ENCODE measurements at places on chromosomes 16 and 17. TPM values are rescaled to one million over a fixed set of nuclear protein-coding genes. Genes with fewer than 3 reads are reported as not detected.

- DNase-seq, result no peak
Observed at GRCh38 chr17:73419881-73420280, 108.1 kb upstream of the CDC42EP4 start.

The KRT33A gene
- total RNA-seq, result not detected

The MYO18A gene
- total RNA-seq, result 41.7 TPM

DNA sequence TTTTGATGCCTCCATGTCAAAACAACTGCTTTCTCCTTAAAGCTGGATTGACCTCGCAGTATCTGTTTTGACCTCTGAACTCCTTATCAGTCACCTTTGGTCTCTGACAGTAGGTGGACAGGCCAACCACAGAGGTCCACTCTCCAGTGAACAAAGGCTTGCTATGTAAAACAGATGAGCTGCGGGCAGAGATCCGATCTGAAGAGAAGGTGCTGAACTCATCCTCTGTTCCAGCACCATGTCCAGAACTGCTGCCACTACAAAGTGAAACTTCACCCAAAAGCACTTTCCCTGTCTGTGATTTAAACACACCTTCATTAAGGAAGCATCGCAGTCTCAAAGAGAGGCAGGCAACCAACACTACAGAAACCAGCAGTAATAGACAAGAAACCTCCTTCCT, 117.3 kb upstream of the CORO6 start:
- no peak for DNase-seq

GRCh38 chr17:82751171-82751570, 694 bp upstream of the TBCD start:
- DNase-seq, result no peak

DNA sequence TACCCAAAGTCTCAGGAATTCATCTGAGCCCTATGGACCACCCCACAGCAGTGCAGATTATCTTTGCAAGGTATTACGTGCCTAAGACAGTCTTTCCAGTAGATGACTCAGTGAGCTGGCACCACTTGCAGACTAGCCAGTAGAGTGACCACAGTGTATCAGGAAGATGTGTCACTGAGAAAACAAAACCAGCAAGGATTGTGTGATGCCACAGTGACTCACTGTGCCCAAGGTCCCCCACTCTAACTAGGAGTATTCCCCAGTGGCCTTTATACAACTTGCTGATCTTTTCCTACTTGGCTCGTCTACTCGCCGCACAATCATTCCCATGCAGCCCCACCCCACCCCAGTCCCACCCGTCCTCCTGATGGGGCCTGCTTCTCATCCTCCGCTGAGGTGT, 26.8 kb upstream of the PRKCA start:
- peak; percentile 100 for DNase-seq

The CCL17 gene
- not detected for total RNA-seq

The TEKT5 gene
- not detected for total RNA-seq

The PRSS27 gene
- total RNA-seq, result 1.4 TPM

The HYDIN gene
- not detected for total RNA-seq

DNA sequence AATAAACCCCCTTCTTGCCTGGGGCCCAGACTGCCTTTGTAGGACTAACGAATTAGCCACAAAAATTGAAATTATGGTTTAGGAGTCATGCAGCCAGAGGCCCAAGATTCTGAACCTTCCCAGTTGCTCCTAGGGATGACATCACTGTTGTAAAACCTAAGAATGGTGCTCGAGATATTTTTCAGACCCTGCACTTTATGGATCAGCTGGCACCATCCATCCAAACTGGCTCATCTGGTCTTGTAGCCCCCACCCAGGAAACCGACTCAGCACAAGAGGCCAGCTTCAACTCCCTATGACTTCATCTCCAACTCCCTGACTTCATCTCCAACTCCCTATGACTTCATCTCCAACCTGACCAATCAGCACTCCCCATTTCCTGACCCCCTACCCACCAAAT, 10.9 kb upstream of the EVPL start:
- DNase-seq, result peak; percentile 25

The PMFBP1 gene
- total RNA-seq, result 0.11 TPM

The CDH13 gene
- 162 TPM for total RNA-seq

The TPPP3 gene
- 17.6 TPM for total RNA-seq

DNA sequence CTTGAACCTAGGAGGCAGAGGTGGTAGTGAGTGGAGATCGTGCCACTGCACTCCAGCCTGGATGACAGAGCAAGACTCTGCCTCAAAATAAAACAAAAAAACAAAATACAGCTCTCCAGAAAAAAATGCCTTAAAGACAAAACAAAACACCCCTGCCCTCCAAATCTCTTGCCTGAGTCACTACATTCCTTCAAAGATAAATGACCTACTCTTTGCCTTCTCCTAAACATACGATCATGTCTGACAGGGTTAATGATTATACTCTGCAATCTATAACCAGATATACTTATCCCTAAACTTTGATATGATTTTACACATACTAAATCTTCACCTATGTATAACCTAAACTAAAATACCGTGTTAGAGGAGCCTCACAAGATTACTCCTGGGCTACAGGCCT, 1.4 kb upstream of the SETD6 start:
- DNase-seq, result no peak

DNA sequence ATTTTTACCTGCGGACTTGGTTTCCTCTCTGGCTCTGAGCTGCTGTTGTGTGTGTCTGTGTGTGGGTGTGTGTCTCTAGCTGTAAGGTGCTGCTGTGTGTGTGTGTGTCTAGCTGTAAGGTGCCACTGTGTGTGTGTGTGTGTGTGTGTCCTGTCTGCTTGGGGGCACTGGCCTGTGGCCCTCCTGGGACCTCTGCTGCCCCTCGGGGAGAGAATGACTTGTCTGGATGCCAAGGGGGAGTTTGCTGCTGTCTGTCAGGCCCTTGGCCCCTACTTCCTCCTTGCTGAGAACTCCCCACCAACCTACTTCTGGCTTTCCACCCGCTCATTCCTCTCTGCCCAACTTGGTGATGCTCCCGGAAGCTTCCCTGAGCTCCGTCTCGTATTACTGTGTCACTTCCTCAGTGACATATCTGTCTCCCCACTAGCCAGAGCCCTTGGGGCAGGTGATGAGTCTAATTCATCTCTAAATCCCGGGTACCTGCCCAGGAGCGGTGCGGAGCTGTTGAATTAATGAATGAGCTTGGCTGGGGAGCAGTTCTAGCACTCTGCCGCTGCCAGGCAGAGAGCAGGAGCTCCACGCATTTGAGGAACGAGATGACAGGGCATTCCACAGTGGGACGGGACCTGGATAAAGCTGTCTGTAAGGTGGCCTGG, 3.5 kb upstream of the LASP1NB start:
- no peak for DNase-seq

- no peak for DNase-seq
Observed at GRCh38 chr17:82593590-82594087, 54.6 kb downstream of the WDR45B start.

The NPTX1 gene
- total RNA-seq, result 0.80 TPM

The ABCA5 gene
- total RNA-seq, result 0.75 TPM

GRCh38 chr17:46123607-46124006, 69.6 kb downstream of the KANSL1 start:
- no peak for DNase-seq

DNA sequence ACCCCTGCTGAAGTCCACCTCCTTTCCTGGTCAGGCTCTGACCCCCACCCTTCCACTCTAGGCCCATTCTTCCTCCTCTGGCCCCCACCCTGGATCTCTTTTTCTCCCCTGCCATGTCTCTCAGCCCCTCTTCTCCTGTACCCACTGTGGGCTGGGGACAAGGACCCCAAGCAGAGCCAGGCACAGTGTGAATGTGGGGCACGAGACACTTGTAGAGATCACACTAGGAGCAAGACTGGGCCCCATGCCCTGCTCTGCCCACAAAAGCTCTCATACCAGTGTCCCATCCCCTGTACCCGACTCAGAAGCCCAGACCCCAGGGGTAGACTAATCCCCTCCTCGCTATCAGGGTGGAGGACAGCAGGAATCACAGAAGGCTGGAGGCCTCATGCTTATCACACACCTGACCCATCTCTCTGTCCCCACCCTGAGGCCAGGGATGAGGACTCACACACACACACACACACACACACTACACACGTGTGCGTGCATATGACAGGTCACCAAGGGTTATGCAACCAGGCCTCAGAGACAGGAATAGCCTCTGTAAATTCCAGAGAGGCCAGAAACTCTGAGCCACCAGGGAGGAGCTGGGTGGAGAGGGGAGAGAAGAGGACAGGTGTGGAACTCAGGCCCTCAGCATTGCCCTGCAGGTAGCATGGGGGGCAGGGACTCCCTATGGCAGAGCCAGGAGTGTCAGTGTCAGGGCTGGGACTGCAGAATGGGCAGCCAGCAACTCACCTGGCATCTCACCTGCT, 21.1 kb downstream of the ARHGAP27 start:
- no peak for DNase-seq

- DNase-seq, result no peak
Observed at GRCh38 chr16:14371778-14372431, 258.2 kb downstream of the PARN start.

- DNase-seq, result no peak
Observed at GRCh38 chr16:9965079-9965478, 217.1 kb downstream of the GRIN2A start.

- DNase-seq, result no peak
Observed at GRCh38 chr16:86030116-86030515, 131.2 kb downstream of the IRF8 start.

DNA sequence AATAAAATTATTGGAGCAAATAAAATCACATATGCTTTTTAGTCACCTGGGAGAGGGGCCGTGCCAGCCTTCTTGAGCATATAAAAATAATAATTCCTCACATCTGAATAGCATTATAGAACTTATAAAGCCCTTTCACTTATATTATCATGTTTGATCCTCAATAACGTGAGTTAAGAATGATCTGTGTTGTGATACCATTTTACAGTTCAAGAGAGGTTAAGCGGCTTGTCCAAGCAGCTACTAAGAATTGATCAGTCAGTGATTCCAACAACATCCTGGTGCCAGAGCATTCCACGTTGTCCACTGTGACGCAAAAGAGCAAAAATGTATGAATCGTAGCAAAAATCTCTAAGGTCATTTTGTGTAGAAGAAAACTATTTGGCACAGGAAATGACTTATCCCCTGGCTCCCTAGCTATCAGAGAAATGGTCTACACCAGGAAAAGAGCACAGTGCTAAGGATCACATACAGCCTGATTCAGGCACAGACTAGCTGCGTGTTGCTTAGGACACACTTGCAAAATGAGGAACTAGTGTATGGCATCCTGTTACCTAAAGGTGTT, 33.0 kb downstream of the ANKFN1 start:
- peak; percentile 91 for DNase-seq

The C16orf87 gene
- 12.0 TPM for total RNA-seq

DNA sequence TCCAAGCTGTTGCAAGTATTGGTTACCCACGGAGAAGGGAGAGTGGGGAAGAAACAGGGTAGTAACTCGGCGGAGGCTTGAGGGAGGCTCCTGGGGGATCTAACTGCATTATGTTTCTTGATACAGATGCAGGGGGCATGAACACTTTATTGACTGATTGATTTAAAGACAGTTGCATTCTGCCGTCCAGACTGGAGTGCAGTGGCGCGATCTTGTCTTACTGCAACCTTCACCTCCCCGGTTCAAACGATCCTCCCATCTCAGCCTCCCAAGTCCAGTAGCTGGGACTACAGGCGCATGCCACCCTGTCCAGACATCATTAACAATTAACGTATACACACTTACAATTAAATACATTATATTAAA, 15.1 kb upstream of the ERN2 start:
- DNase-seq, result no peak

The PIMREG gene
- total RNA-seq, result 94.6 TPM

The DHX58 gene
- total RNA-seq, result 5.3 TPM

GRCh38 chr17:39663340-39663687, 1.8 kb upstream of the TCAP start:
- DNase-seq, result no peak

The TMEM114 gene
- not detected for total RNA-seq

The PRAC2 gene
- total RNA-seq, result not detected
